ENCODE measurements at places on chromosomes 1 and 21.

DNA sequence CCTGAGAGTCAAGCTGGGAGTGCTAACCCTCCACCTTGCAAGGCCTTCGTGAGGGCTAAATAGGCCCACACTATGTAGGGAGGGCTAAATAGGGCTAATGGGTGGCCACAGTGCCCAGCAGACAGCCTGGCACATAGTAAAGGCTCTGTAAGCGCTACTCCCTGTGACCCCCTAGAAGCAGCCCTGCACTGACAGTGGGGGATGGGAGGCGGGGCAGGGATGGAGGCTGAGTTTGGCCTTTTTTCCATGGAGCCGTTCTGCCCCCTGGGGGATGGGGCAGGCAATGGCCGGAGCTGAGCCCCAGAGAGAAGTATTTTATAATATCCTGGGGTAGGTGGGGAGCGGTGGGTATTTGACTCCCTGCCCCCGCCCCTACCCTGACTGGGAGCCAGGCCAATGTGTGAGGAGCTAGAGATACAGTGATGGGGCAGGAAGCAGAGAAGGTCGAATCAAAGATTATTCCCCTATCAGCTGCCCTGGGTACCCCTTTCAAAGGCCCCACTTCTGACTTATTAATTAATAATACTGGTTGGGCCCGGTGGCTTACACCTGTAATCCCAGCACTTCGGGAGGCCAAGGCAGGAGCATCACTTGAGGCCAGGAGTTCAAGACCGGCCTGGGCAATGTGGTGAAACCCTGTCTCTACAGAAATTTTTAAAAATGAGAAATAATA, 42.3 kb downstream of the LACTBL1 start:
- 0 out of 2 replicates have a peak, but pooled peaks cover 2% of the 10 kb centered on the region for H3K4me1 ChIP-seq
- no peak overlapping the region for H3K27ac ChIP-seq
- no peak overlapping the region for H3K4me3 ChIP-seq
- H3K27me3 ChIP-seq, result no peaks in the 10 kb centered on the region
- H3K36me3 ChIP-seq, result no peaks in the 10 kb centered on the region
- peak; percentile 64 for DNase-seq

- no peak overlapping the region for H3K4me3 ChIP-seq
- H3K27me3 ChIP-seq, result no peaks in the 10 kb centered on the region
- peaks cover 2% of the 10 kb centered on the region for H3K36me3 ChIP-seq
- no peaks in the 10 kb centered on the region for H3K4me1 ChIP-seq
These were observed 109.4 kb downstream of the NRDC start for GRCh38 chr1:51768971-51769588.

DNA sequence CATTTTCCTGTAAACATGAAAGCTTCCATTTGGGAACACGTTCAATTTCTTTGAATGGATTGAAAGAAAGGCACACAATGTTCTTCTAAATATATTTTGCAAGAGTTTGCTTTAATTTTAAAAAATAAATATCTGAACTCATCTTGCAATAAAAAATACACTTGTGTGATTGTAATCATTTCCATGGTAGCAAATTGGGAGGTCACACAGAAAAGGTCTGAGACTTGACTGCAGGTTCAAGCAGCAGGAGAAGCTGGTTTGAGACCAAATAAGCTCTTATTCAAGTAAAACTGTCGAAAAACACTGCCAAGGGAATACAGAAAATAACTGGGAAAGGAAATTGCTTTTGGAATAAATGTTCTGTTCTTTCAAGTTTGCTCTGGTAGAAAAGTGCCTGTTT, 498.9 kb downstream of the ADGRL2 start:
- H3K27ac ChIP-seq, result no peak overlapping the region
- DNase-seq, result no peak
- no peaks in the 10 kb centered on the region for H3K27me3 ChIP-seq

DNA sequence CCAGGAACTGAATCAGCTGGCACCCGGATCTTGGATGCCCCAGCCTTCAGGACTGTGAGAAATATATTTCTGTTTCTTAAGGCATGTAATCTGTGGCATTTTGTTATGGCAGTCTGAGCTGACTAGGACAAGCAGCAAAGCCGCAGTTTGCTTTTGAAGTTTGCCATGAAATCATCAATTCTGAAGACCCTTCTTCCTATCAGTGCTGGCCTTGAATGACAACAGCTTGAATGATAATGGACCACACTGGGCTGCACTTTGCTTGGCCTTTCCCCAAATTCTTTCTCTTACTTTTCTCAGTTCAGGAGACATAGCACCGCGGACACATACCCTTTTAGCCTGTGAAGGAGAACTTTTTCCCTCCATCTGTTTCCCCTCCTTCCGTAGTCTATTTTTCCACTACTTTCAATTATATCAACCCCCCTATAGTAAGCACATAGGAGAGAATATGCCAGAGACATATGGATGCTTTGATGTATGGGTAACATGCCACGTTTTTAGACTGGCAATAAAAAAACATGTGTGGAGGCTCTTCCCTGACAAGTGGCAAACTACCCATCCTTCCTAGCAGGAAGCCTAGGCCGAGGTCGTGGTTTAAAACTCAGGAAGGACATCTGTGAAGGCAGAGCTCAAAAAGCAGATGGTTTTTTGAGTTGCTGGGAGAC, 42.9 kb downstream of the HLX start:
- H3K36me3 ChIP-seq, result no peaks in the 10 kb centered on the region
- no peak for DNase-seq
- H3K4me3 ChIP-seq, result no peak overlapping the region
- H3K4me1 ChIP-seq, result peaks cover 2% of the 10 kb centered on the region
- no peak overlapping the region for H3K27ac ChIP-seq
- H3K27me3 ChIP-seq, result no peaks in the 10 kb centered on the region

- DNase-seq, result no peak
- H3K27me3 ChIP-seq, result no peaks in the 10 kb centered on the region
- H3K27ac ChIP-seq, result no peak overlapping the region
- no peak overlapping the region for H3K4me3 ChIP-seq
- H3K4me1 ChIP-seq, result no peaks in the 10 kb centered on the region
These were observed 545.1 kb downstream of the PLPP3 start for GRCh38 chr1:56034222-56034621.

GRCh38 chr21:34889320-34889675, 159.8 kb downstream of the RUNX1 start:
- H3K27me3 ChIP-seq, result peaks cover 49% of the 10 kb centered on the region
- H3K36me3 ChIP-seq, result no peaks in the 10 kb centered on the region
- DNase-seq, result no peak
- peaks cover 7% of the 10 kb centered on the region for H3K4me1 ChIP-seq
- H3K4me3 ChIP-seq, result peak overlapping the region; percentile 70

Data from iPS DF 6.9 (cell line).